ENCODE measurements at places on chromosomes 2 and 18. TPM values are rescaled to one million over a fixed set of nuclear protein-coding genes. Genes with fewer than 3 reads are reported as not detected.
A peak's percentile ranks its signal among the peaks of the same experiment; 100 is the strongest.

DNA sequence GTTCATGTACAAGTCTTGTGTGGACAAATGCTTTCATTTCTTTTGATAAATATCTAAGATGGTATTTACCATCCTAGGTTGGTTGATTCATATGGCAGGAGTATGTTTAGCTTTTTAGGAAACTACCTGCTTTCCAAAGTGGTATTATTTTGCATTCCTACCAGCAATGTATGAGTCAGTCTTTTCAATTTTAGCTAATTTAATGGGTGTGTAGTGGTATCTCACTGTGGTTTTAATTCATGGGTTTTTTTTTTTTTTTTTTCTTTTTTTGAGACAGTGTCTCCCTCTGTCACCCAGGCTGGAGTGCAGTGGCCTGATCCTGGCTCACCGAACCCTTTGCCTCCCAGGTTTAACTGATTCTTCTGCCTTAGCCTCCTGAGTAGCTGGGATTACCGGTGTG lies 4.2 kb downstream of the ZNF512 start:
- no peak for DNase-seq

GRCh38 chr18:9665314-9665713 lies 42.8 kb upstream of the RAB31 start:
- no peak for DNase-seq

GRCh38 chr2:17579605-17580318 lies 39.3 kb downstream of the VSNL1 start:
- DNase-seq, result no peak

DNA sequence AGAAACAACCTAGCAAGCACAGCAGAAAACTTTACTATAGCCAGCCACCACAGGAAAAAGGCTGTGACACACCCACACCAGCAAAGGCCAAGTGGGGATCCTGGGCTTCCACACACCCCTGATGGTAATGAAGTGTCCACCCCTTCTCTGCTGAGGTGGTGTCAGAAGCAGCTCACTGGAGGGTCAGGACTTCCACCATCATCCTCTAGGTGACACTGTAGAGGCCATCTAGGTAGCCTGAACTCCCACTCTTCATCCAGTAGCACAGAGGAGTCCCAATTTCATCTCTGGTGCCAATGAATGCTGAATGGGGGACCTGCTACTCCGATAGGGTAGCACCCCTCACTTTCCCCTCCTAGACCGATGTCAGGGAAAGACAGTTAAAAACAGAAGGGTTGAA lies 1544.4 kb downstream of the LRP1B start:
- peak; percentile 8 for DNase-seq

GRCh38 chr18:71304856-71305255 lies 1016.0 kb downstream of the SOCS6 start:
- no peak for DNase-seq

- DNase-seq, result no peak
Measured at GRCh38 chr2:176514276-176514675, 245.0 kb downstream of the MTX2 start.

DNA sequence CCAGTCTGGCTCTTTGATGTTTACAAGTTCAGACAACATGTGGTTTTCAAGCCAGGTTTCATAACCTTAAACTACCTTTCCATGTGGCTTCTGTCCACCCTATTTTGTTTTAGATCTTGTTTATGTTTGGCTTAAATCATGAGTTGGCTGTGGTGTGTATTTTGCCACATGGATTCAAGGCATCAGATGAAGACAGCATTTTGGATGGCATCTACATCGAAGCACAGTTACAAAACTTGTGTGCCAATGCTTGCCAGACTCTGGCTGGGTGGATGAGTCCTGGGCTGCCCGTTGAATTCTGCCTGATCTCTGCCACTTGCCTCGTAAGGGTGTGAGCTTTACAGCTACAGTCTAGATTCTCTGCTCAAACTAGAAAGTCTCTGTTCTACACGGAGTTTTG lies 335.3 kb downstream of the MYCN start:
- no peak for DNase-seq

DNA sequence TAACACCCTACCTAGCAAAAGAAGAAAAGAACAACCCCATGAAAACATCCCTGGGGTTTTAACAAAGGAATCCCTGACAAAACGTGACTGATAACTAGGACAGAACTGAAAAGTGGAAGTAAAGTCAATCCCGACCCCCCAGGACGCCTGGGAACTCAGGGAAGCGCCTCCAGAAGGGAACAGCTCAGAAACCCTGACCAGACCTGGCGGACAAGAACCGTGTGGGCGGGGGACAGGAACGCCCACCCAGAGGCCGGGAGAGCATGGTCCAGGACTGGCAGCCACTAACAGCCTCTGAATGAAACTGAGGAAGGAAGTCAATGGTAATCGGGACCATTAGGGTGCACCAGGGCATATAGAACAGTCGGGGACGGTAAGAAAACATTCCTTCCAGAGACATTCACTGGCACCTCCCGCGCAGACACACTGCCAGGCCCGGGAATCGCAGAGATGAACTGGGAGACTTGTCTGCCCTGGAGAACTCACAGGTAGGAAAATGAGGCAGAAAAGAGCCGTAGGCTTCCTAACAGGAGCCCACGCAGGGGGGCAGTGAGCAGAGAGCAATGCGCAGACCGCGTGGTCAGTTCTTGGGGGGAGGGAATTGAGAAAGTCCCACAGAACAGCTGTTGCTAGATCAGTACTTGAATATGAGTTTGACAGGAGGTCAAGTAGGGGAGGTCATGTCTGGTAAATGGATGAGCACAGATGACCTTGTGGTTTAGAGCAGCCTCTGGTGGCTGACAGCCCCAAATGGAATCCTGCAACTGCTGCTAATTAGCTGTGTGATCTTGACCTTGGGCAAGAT lies 1.3 kb upstream of the TBC1D8 start:
- peak; percentile 84 for DNase-seq

DCTN1 gene
- 95.2 TPM for total RNA-seq

GRCh38 chr18:33959609-33960008 lies 265.1 kb downstream of the NOL4 start:
- no peak for DNase-seq

- DNase-seq, result no peak
Measured at GRCh38 chr18:32274307-32274706, 84.5 kb downstream of the MEP1B start.

- DNase-seq, result no peak
Measured at GRCh38 chr2:56534321-56534720, 350.5 kb downstream of the CCDC85A start.

DNA sequence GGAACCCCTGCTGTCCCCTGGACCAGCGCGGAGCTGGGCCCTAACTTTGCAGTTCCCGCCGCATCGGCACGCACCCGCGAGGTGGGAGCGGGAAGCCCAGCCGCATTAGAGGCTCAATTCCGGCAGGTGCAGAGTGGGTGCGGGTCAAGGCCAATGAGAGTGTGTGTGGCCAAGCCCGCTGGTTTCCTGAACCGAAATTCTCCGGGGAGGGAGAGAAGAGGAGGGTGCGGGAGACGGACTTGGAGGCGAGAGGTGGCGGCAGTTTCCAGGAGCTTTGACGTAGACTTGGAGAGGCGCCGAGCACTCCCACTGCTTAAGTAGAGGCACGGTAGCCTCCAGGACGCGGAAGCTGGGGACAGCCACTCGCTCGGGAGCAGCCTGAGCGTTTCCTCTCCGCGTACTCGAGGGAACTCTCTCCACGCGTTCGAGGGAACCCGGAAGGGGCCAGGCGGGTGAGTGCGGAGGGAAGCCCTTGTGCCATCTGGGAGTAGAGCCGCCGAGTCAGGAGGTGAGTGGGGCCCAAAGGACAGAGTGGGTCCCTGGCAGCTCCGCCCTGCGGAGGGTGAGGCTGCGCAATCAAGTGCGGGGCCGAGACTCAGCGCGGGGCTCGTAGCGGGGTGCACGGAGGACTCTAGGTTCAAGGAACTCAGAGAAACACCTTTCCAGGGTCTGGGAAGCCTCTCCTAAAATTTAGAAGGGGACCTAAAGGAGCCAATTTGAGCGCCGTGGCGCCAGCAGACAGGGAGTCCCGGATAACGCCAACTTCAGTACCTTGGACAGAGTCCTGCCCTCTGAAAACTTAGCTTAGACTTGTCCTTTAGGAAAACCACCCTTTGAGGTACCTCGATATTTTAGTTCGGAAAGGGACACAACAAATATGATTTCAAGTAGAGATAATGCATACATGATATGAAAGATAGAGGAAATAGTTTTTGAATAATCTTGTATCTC lies at the start of gene FAM237A:
TSS of gene FAM237A (plus strand) at position 413 of the 951 bp plus-strand sequence. CDS start 1,750 bp downstream, outside the sequence.
- peak; percentile 72 for DNase-seq

DNA sequence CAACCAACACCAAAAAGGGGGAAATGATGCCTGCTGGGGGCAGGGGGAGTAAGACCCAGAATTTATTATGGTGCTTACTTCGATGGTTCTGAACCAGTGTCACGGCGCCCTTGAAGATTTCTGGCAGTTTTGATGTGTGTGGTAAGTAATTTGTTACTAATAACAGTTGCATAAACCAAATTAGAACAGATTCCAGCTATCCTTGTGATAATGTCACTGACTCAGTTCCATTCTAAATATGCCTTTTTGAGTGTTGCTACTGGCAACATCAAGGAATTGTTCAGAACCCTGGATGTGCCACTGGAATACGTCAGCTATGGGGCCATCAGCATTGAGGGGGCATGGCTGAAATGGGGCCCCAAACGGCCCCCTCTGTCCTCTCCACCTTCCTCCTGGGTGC lies 11.6 kb downstream of the SAG start:
- DNase-seq, result no peak

MC2R gene
- total RNA-seq, result not detected

GRCh38 chr18:40956213-40956612 lies 998.8 kb upstream of the PIK3C3 start:
- DNase-seq, result no peak

TACR1 gene
- total RNA-seq, result not detected

RNPEPL1 gene
- total RNA-seq, result 19.8 TPM

- peak; percentile 21 for DNase-seq
Measured at GRCh38 chr2:37984589-37984988, 59.5 kb downstream of the RMDN2 start.

DNA sequence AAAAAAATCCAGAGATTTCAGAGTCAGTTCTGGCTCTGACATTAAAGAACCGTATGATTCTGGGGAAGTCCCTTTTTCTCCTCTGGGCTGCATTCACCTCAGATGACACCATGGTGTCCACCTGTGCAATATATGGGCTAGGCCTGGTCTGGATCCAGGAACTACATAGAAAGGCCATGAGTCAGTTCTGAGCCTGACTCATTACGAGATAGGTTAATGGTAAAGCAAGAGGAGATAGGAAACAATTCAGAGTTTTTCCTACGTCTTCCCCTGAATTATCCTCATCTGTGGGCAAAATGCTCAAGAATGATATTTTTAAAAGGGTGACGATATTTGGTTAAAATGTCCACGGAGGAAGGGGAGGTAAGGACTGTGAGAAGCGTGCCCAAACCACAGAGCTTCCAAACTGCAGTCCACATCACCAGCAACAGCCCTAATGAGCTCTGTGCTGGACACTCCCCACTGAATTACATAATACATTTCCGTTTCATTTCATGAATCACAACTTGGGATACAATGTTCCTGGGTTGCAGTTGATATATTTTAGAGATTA lies 180.1 kb upstream of the OSR1 start:
- peak; percentile 70 for DNase-seq

IL1R2 gene
- total RNA-seq, result 0.22 TPM

- no peak for DNase-seq
Measured at GRCh38 chr2:239386001-239386670, 14.7 kb downstream of the HDAC4 start.

GRCh38 chr2:10983711-10984110 lies 72.0 kb downstream of the KCNF1 start:
- DNase-seq, result no peak

GRCh38 chr2:188971432-188971861 lies 2.7 kb upstream of the COL3A1 start:
- DNase-seq, result no peak

- DNase-seq, result no peak
Measured at GRCh38 chr18:62301322-62301721, 23.8 kb upstream of the TNFRSF11A start.

DNA sequence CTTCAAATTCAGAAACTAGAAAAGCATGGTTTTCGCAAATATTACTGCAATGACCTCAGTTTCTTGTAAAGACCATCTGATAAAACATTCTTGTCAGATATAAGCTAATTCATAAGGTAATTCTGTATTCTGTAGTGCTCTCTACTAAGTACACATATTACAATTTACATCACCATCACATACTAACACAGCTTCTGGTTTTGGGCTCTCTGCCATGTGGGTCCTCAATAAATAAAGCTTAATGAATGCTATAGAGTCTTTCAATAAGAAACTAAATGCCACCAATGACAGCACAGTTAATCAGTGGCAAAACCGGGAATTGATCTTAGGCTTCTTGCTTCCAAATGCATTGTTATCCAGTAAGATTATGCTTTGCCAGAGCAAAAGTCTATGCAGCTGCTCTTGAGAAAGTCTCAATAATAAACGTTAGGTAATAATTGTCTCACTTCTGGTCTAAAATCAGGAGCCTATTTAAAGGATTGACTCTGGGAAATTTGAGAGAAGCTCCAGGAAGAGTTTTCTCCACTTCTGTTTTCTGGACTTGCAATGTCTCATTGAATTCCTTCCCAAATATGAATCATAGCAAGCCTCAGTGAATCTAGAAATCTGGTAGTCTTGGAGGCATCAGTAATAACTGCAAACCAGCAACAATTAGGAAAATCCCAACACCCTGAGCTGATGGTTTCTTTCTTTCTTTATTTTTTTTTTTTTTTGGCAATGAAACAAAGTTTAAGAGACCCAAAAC lies 67.9 kb upstream of the RAPGEF4 start:
- no peak for DNase-seq

PSMA8 gene
- not detected for total RNA-seq

DNA sequence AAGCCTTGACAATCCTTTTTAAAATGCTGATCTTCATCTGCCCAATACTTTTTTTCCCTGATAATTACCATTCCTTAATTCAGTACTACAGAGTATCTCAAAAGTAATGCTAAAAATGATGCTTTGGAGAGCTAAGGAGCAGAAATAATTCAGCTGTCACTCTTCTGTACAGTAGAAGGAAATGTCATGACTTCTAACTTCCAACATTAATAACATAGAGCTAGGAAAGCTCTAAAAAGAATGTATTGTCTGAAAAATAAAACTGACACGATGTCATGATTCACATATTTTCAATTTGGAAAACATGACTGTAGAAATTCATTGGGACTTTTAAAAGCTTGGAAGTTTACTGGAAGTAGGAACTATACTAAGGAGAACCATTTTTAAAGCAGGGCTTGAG lies 212.3 kb downstream of the GULP1 start:
- DNase-seq, result no peak

- no peak for DNase-seq
Measured at GRCh38 chr18:34281290-34281689, 56.6 kb upstream of the NOL4 start.

DNA sequence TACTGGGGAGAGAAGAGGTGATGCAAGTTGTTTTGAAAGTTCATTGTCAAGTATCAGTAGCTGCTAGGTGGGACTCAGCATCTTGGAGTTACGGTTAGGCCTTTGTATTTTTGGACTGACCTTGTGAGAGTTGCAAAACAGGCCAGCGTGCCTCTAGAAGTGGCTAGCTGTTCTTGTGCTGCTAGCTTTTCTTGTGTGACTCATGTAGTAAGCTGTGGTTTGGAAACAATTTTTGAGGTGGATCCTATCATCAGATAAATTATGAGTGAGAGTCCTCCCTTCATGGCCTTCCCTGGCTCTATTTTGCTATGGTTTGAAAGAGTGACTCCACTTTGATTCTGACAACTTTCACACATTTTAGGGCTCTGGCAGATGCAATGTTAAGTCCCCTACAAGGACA lies 409.2 kb upstream of the HS6ST1 start:
- no peak for DNase-seq

- no peak for DNase-seq
Measured at GRCh38 chr2:37748541-37748940, 77.1 kb upstream of the CDC42EP3 start.

All from lung microvascular endothelial cell (primary cell).